ENCODE measurements at places on chromosomes 11 and 22. TPM values are rescaled to one million over a fixed set of nuclear protein-coding genes. Genes with fewer than 3 reads are reported as not detected.

The ART1 gene
- total RNA-seq: not detected

DNA sequence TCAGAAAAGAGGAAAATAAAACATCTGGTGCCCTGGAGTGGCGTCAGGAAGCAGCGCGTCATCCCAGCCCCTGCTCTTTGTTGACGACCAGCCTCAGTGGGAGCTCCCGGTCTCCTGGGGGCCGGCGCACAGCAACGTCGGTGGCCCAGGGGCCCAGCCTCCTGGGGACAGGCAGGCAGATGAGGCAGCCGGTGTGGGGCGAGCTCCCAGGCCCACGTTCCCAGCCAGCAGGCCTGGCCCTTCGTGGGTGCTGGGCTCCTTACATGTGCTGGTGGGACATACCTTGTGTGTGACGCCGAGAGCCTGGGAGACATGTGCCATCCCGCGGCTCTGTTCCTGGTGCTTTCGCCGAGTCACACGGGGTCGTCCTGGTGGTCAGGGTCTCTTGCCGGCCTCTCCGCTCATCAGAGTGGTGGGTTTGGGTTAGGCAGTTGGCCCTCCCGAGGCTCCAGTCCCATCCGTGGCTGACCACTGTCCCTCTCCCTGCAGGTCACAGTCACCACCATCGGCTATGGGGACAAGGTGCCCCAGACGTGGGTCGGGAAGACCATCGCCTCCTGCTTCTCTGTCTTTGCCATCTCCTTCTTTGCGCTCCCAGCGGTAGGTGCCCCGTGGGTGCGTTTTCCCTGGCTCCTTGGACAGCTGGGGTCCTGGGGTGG lies 116.7 kb downstream of the KCNQ1OT1 start:
- no peak for DNase-seq

DNA sequence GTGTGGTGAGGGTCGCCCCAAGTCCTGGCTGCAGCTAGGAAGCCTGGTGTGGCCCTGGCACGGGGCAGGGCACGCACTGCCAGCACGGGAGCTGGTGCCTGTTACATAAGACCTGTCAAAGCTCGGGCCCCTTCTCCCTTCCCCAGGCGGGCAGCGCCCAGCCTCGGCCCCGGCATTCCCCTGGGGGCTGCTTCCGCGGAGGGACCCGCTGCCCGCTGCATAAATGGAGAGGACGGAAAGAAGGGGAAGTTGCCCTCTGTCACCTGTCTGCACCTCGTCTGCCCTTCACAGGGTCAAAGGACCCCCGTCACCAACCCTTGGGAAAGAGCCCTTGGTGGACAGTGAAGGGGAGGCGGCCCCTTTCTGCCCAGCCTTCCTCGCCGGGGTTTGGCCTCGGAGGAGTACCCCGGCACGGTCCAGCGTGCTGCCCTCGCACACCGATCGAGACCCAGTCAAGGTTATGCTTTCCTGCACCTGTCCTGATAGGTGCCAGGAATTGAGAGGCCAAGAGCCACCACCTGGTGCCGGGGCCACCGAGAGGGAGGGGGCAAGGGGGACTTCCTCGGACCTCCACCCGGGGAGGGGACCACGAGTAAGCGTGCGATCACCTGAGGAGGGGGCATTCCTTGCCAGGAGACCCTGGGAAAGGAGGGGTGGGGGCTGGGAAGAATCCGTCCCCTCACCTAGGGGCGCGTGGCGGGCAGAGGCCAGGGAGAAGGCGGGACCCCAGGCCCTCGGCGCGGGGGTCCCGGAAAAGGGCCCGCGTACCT lies 16.8 kb upstream of the MFRP start:
- DNase-seq: no peak

DNA sequence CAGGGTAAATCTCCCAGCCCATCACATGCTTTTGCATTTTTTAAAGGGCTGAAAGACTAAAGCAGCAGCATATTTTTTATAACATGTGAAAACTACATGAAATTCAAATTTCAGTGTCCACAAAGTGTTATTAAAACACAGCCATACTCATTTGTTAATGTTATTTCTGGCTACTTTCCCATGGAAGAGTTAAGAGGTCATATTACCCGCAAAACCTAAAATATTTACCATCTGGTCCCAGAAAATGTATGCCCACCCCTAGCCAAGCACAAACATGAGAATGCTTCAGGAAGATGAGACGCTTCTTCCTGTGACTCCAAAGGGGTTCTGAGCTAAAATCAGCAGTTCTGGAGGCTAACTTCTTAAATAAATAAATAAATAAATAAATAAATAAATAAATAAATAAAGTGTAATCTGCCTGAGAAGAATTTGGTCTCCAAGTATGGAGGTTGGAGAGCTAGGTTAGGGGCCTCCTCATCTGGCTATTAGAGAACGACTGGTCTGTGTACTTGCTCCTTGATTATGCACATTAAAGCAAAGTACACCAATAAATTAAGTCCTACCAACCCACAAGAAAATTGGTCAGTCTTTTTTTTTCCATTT lies 9.7 kb downstream of the IMMP1L start:
- no peak for DNase-seq

- DNase-seq: no peak
Observed at GRCh38 chr11:32387411-32387810, 47.9 kb downstream of the WT1 start.

- DNase-seq: no peak
Observed at GRCh38 chr11:17328871-17329494, 22.6 kb upstream of the NCR3LG1 start.

DNA sequence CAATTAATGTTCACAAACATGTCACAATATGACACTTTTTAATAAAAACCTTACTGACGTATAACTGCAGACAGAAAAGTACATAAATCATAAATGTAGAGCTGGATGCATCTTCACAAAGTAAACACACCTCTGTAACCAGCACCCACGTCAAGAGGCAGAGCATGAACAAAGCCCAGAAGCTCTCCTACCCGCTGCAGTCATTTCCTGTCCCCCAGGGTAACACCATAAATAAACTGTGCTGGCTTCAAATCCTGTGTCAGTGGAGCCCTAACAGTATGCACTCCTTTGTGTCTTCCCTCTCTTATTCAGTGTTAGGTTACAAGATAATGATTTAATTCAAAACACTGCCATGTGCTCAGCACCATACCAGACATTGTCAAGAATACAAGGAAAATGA lies 5.7 kb downstream of the SYT13 start:
- no peak for DNase-seq

The GAS2 gene
- total RNA-seq: 3.4 TPM

DNA sequence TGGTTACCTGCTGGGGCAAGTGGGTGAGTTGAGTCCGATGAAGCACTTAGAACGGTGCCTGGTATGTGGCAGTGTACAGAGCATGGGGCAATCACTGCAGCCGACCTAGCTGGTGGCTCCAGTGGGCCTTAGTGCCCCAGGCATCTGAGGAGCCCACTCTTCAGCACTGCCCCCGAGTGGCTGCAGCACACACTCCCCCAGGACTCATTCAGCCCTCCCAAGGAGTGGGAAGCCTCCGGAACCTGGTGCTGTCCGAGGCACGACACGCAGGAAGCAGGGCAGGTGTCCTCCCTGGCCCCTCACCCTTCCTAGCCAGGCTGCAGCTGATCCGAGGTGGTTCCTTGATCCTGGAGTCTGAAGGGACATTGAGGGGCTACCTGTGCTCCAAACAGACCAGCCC lies 42.4 kb upstream of the PRODH start:
- DNase-seq: no peak

The SYT9 gene
- total RNA-seq: 0.72 TPM

DNA sequence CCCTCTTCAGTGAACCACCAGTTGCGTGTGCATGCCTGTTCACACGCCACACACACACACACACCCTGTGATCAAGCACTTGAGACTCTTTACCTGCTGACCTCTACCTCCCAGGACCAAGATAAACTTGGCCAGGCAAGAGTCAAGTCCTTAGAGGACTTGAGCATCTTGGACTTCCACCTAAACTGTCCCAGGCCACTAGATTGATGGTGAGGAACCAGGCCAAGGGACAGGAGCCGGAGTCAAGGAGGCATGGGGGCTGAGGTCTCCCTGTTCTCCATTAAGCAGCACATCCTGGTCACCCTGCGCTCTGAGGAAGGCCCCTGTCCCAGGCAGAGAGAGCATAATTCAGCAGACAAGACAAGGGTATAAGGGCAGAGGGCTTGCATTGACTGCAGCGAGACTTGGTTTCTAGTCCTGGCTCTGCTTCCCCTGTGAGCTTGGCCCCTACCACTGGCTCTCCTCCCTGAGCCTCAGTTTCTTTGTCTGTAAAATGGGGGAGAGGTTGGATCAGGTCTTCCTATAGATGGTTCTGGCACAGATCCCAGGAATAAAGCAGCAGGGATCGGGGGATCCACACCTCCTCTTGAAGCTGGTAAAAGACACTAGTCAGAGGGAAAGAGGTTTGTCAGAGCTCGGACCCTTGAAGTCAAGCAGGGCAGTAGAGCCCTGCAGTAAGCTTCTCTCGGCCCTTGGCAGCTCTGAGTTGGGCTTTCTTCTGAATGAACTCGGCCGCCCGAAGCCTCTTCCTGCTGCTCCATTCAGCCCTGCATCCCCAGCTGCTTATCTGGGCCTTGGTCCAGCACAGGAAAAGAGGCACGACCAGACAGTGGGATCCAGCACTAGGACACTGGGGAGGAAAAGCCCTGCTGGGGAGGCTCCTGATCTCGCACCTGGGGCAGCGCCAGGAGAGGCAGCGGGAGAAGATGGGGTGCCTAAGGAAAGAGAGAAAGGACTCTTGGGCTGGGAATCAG lies 2.0 kb downstream of the CREB3L1 start:
- no peak for DNase-seq

DNA sequence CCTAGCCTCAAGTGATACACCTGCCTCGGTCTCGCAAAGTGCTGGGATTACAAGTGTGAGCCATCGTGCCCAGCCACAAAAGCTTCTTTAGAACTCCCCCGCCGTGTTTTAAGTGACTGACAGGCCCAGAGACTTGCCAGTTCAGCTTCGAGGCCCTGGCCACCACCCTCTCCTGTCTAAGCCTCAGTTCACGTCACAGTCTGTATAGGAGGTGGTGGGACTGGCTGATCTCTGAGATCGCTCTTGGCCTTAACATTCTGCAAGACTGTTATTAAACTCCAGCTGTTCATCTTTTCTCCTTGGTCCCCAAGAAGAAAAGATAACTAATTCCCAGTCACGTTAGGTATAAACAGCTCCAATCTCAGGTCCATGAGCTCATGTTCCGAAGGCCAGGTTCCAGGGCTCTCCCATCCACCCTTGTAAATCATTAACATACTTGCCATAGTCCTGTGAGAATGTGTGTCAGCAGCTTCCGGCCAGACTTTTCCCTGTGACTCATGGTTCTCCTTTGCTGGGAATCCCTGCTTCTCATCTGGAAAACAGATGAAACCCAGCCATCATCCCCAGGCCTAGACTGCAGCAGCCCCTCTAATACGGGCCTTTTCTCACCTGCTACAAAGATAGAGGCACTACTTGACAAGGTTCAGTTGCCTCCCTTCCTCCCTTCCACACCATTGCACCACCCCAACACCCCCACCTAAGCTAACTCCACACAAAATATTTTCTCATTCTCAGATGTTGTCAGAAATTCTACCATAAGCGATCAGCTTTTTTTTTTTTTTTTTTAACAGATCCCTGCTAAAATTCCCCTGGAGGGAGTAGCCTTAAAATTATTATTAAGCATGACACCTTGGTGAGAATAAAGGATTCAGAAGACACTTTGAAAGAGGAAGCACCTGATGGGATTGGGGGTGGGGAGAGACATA lies 5.6 kb upstream of the KIAA0930 start:
- no peak for DNase-seq

- no peak for DNase-seq
Observed at GRCh38 chr11:35234460-35235156, 95.6 kb downstream of the CD44 start.

The OR5P2 gene
- not detected for total RNA-seq

DNA sequence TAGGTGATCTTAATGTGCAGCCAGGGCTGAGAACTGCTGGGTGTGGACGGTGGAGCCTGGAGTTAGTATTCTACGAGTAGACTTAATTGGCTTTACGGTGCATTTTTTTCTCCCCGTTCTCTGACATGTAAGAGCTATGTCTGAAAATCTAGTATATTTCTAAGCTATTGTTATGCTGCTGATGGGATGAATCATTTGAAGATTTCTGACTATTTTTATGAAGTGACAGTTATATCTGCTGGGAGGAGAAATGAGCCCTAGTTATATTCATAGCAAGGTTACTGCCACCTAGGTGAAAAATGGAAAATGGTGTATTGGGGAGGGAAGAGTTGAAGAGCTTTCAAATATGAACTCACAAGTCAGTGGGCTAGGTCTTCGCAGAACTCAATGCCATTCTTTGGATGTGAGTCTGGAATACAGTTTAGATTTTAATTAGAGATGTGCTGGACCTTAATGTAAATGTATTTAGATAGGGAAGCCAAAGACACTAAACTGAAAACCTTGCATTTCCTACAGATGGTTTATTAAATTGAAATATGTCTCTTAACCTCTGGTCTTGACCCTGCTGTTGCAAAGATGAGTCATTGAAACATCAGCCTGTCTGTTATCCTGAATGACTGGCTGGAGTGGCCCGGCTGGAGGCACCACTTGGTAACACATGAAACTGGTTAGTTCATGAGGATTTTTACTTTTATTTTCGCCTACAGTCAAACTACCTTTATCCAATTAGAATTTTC lies 293.7 kb downstream of the DDX10 start:
- no peak for DNase-seq

DNA sequence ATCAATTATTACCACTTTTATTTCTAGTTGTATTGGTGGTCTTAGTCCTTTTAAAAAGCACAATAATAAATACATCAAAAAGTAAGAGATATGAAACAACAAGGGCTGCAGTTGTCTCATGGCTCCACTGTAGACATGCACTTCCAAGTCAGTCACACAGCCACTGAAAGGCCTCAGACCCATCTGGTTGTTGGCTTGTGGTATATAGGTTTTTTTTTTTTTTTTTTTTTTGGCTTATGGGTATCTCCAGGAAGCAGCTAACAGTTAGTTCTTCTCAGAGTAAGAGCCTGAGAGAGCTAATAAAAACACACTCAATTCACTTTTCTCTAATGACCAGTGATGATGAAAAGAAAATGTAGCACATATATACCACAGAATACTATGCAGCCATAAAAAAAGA lies 6.0 kb upstream of the OR52E6 start:
- no peak for DNase-seq

DNA sequence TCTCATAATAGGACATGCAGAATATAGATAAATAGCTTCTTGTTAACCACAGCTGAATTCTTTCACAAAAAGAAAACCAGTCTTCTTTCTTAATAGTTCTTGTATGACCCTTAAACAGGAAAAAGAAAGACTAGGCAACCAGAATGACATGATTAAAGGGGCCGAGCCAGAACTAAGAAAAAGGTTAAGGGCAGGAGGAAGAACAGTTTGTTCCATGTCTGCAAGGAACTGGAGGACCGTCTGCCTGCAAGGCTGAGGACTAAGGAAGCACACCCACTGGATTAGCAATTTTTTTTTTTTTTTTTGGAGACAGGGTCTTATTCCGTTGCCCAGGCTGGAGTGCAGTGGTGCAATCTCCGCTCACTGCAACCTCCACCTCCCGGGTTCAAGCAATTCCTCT lies 26.0 kb upstream of the TMPRSS5 start:
- DNase-seq: no peak

DNA sequence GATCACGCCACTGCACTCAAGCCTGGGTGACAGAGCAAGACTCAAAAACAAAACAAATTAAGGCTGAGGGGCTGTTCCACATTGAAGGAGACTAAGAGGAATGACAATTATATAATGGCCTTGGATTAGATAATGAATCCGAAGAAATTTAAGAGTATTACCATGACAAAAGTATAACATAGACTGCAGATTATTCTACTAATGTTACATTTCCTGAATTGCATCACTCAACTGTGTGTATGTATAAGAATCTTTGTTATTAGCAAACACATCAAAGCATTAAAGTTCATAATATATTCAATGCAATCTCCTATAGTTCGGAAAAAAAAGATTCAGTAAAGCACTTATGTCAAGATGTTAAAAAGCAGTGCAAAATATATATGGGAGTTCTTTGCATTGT lies 27.5 kb downstream of the CSTF3 start:
- no peak for DNase-seq
